Stimulated activated CD4-positive, alpha-beta T cell treated with anti-CD3 and anti-CD28 coated beads, Interleukin-4, amount 100 ng/mL, for 1 hour (primary cell): ENCODE measurements at places on chromosomes 7 and 10.

DNA sequence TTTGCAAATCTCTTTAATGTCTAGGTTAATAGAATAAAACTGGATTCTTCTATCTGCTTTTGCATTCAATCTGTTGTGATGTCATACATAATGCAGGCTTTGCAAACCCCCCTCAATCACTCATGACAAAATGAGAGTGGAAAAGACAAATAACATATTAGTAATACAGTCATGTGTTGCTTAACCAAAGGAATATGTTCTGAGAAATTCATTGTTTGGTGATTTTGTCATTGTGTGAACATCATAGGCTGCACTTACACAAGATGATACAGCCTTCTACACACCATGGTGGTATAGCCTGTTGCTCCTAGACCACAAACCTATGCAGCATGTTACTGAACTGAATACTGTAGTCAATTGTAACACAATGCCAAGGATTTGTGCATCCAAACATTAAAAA is 87.3 kb upstream of the SEC61G start:
- no peak for DNase-seq

GRCh38 chr10:123558651-123559050 is 107.5 kb upstream of the GPR26 start:
- DNase-seq: no peak

DNA sequence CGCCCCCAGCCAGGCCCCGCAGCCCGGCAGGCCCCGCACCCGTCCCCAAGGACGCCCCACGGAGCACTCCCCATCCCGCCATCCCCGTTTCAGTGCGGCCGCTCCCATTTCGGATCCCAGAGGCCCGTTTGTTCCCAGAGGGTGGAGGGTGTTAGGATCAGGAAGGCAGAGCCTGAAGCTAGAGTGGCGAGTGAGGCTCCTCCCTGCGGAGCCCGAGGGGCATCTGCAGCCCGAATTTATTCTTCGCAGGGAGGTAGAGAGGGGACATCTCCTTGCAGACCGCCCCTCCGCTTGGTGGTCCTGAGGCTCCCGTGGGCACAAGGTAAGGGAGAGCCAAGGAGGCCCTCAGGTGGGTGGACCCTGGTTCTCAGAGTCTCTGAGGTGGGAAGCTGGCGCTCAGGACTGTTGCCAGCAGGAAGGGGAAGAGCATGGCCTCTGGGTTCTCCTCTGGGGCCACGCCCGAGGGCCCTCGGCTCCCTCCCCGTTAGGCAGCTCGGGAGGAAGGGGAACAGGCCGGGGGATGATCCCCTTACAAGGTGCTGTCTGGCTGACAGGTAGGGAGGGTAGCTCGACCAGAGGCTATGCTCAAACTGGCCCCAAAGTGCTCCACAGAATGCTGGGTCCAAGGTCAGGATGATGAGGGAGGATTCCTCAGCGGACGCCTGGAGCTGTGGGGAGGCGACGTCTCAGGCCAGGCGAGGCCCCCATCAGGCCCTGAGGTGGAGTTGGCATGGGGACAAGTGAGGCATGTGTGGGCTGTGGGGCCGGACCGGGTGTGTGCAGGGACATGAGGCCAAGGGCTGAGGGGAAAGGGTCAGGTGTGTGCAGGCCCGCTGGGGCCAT is 17.4 kb downstream of the POLL start:
- no peak for DNase-seq

- DNase-seq: no peak
Measured at GRCh38 chr10:45410807-45411606, 37.0 kb downstream of the ALOX5 start.

GRCh38 chr10:74418285-74418872 is 267.4 kb downstream of the ADK start:
- no peak for DNase-seq

GRCh38 chr10:8874972-8875371 is 820.5 kb downstream of the GATA3 start:
- no peak for DNase-seq

DNA sequence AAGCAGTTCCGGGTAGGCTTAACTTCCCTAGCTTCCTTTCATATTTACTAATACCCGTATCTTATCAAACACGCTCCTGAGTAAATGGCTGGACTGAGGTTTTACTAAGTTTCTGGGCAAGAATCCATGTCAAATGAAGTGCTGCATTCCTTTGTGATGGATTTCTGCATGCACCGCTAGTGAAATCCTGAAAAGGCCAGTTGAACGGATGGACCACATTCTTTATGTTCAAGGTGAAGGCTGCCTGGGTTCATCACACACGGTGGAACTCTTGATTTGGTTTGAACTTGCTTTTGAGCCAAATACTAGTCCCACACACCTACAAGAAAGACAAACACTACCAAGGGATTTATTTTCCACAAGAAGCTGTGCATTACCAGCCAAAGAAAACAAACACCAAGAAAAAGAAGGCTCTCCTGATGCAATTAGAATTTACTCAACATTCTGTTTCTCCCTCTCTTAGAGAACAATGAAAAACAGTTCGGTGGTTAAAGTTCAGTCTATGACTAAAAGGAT is 255.0 kb upstream of the SEMA3C start:
- DNase-seq: no peak

DNA sequence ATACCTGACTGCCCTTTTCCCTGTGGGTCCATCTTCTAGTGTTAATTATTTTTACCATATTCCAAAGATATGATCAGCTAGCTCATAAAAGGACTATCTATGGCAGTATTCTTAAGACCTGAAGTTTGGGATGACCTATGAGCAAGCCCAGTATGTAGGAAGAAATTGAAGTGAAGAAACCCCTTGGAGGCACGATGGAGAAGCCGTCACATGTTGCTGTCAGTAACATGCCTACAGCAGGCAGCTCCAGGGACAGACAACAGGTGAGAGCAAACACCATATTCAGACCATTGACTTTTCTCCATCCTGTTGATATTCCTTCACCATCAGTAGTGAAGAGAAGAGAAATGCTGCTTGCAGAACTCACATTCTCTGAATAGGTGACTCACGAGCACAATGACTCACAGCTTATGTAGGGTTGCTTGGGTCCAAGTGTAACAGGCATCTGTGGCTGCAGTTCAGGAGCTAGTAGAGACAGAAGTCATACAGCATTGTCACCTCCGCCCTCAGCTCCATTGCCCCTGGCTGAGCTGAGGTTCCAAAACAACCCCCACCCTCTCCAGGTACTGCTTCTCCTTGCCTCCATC is 8.4 kb upstream of the LYZL2 start:
- no peak for DNase-seq

- no peak for DNase-seq
Measured at GRCh38 chr7:107945332-107945731, 54.3 kb downstream of the DLD start.

DNA sequence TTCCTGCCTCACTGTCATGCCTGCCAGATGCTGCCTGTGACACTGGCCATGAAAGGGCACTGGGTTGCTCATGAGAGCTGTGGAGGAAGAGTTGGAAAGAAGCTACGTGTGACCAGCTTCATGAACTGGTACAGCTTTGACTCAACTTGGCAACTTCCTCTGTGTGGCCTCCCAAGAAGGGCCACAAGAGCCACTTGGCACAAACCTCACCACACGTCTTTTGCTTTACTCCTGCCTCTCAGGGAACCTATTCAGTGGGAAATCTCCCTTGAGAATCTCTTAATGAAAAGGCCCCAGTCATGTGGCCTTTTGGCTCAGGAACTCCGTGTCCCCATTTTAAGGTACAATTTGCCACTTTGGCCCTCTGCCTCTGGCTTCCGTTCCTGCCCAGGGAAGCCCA is 54.5 kb downstream of the FRMD4A start:
- DNase-seq: no peak

DNA sequence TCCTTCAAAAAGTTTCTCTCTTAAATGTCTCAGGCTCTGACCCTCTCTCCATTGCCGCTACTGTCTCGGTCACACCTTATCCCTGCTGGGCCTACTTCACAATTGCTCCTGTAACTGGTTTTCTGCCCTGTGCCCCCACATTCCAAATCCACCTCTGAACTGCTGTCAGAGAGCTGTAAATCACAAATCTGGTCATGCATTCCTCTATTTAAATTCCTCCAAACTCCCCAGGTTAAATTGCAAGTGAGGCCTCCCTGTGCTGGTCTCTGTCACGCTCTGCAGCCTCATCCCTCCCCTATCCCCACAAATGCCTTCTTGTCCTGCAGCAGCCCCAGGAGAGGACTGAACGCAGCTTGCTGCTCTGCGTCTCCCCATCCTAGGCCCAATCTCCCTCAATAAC is 40.4 kb upstream of the CDCA7L start:
- no peak for DNase-seq

GRCh38 chr7:93819699-93820098 is 70.9 kb downstream of the TFPI2 start:
- no peak for DNase-seq

GRCh38 chr7:87475359-87476178 is at the start of gene ABCB4:
Gene ABCB4 (minus strand): TSS chr7:87475680. CDS start chr7:87475465, 215 bp downstream.
- no peak for DNase-seq

- DNase-seq: peak; percentile 12
Measured at GRCh38 chr10:114492351-114493037, 88.2 kb upstream of the AFAP1L2 start.

- DNase-seq: no peak
Measured at GRCh38 chr10:71462062-71462935, 65.6 kb downstream of the CDH23 start.

GRCh38 chr7:3243680-3244079 is 57.4 kb upstream of the SDK1 start:
- DNase-seq: no peak

- no peak for DNase-seq
Measured at GRCh38 chr7:94577357-94577756, 67.7 kb downstream of the CASD1 start.

GRCh38 chr10:91684841-91685240 is 52.0 kb upstream of the PPP1R3C start:
- no peak for DNase-seq

- no peak for DNase-seq
Measured at GRCh38 chr7:130272381-130273080, 5.9 kb downstream of the CPA2 start.

GRCh38 chr10:117983961-117984360 is 62.8 kb downstream of the RAB11FIP2 start:
- no peak for DNase-seq

DNA sequence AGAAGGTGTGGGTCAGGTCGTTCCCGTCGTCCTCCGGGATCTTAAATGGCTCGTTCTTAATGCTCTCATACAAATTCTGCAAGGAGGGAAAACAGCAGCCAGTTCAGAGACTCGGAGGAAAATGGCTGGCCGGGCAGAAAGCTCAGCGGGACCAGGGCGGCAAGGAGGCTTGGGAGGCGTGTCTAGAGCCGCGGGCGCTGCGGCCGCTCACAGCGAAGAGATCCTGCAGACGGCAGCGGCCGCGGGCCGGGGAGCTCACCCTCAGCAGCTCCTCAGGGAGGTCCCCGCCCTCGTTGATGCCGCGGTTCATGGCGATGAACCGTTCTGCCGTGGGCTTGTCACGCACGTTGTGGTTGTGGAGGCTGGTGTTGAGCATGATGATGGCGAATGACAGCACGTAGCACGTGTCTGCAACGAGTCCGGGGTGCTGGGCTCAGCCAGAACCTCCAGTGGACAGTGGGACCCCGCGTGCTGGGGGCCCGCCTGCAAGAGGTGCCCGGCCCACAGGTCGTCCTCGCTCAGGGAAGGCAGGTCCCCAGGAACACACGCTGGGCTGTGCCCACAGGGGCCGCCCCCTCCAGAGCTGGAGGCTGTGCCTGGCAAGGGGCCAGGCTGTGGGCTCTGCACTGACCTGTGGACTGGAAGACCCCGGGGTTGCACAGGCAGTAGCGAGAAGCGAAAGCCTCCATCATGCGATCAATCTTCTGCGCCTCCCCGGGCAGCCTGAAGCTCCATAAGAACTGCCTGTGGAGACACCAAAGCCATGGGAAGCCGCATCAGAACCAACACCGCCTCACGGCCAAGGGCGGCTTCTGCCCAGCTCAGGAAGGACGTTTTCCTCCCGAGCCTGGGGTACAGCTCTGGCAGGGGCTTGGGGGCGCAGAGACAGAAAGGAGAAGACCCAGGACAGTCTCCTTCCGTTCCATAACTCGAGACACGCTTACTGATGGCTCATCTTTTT is 101.6 kb downstream of the CYTH3 start:
- DNase-seq: no peak

- no peak for DNase-seq
Measured at GRCh38 chr7:150863946-150864345, 11.6 kb downstream of the AOC1 start.

- DNase-seq: no peak
Measured at GRCh38 chr7:2225336-2225735, 7.4 kb downstream of the MAD1L1 start.
